ENCODE measurements at places on chromosomes 11 and 22.

DNA sequence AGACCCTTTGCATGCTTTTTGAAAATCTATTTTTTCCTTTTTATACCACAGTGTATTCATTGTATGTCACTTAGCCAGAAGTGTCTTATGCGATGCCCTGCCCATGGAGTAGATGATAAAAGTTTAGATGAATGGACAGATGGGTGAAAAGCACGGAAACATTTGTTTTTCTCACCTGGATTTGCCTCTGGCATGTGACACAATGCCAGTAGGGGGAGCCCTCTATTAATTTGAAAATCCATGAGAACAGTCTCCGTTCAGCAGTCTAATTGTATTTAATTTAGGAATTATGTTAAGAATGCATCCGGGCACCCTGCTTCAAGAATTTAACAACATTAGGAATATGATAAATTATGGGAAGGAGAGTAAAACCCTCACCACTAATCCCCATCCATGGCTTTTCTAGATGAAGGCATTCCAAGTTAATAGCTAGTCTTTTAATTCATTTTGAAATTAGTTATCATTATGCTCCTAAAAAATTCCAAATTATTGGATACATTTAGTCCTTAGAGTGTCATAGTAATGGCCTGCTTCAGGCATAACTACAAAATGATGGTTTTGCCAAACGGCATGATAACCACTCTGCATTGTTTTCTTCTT, 55.3 kb upstream of the ALKBH3 start:
- DNase-seq, result no peak

DNA sequence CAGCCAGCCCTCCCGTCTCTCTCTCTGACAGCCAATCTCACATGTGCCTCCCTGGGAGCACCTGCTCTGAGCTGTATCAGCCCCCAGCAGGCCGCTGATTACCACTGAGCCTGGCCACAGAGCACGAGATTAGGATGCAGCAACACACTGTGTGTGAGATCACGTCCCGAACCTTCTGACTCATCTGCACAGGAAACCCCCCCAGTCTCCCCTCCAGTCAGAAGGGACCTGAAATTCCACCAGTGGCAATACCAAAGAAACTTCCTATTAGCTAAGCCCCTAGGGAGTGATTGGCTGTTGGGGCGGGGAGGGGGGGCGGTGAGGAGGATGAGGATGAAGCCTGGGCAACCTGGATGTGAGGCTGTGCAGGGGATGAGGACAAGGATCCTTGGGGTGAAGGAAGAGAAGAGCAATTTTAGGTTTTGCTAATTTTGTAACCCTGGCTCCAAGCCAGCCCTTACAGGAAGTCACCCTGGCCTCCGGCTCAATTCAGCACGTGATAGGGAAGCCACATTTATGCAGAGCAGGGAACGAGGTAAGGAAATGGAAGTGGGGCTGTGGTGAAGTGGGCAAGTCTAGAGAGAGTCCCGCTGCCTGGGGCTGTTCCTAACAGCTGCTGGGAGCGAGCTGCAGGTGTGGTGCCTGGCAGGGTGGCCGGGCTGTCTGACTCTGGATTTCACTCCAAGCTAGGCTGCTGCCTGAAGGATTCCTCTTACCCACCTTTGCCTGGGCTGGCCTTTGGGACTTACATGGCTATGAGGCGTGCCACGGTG, 1.9 kb downstream of the SLC43A3 start:
- DNase-seq, result peak; percentile 97

GRCh38 chr11:12216671-12217374, 106.4 kb downstream of the MICAL2 start:
- DNase-seq, result no peak

DNA sequence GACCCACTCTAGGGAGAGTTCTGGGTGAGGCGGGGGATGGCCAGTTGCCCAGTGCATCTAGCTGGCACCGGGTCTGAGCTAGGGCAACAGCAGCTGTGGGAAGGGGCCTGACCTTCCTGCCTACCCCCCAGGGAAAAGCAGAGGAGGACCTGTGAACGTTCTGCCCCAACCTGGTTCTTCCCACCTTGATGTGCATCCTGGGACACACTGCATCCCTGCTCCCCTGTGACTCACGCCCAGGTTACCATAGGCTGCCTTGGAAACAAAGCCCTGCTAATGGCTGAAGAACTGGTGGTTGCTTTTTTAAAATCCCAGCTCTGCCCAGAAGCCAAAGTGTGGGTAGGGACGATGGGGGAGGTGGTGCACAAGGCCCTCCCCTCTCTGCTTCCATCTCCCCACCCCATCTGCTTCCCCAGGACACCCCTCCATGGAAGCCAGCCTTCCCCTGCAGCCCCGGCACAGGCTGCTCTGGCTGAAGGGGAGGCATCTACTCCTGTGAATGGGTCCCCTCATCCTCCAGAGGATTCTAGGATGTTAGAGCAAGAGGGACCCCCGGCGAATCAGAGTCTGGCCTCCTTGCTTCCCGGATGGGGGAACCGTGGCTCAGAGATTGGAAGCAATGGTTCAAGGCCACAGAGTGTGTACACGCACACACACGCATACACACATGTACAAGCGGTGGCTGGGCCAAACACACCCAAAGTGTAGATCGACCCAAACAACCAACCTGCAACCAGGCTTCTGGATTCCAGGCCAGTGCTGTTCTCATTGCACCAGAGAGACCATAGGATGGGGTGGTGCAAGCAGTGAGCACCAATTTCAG, 7.6 kb upstream of the C11orf96 start:
- no peak for DNase-seq

DNA sequence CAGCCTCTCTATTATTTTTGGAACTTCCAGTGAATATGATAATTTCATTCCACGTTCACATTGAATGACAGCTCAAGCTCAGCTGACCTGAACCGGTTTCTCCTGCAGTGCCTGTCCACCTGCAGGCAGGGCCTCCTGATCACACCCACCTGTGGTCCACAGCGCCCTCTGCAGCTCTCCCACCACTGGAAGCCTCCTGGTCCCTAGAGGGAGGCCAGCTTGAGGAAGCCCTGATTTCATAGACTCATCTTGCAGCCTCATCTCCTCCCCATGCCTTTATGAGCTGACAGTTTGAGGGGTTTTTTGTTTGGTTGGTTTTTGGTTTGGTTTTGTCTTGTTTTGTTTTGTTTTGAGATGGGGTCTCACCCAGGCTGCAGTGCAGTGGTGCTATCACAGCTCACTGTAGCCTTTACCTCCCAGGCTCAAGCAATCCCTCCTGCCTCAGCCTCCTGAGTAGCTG, 29.9 kb upstream of the MALAT1 start:
- peak; percentile 90 for DNase-seq

- no peak for DNase-seq
Observed at GRCh38 chr22:24435861-24436371, 8.5 kb downstream of the ADORA2A start.

- no peak for DNase-seq
Observed at GRCh38 chr11:32427935-32428664, 7.2 kb downstream of the WT1 start.

GRCh38 chr11:29634244-29634643, 382.6 kb downstream of the KCNA4 start:
- DNase-seq, result no peak

DNA sequence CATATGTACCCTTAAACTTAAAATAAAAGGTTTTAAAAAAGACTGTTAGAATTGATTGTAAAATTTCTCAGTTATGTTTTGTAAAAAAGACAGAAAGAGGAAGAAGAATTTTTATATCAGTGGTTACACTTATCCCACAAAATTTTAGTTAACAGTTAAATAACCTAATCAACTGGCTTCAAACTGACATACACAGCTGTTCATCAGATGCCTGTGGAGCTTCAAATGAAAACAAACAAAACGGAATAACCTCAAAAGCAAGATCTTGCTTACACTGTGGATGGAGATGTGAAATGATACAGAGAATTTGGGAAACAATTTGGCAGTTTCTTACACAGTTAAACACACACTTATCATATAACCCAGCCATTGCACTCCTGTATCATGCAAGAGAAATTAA, 521.0 kb downstream of the ETS1 start:
- no peak for DNase-seq

DNA sequence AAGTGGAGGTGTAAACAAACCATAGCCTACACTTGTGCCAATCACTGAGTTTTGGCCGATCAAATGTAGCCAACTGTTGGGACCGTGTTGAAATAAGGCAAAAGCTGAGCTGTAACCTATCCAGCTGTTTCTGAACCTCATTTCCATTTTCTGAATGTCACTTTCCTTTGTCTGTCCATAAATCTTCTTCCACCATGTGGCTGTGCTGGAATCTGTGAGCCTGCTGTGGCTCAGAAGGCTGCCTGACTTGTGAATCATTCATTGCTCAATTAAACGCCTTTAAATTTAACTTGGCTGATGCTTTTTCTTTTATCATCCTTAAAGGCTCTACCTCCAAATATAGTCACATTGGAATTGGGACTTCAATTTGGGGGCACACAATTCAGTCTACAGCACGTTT, 203.1 kb upstream of the MPPED2 start:
- no peak for DNase-seq

GRCh38 chr22:23207729-23208393, 27.6 kb downstream of the BCR start:
- no peak for DNase-seq

GRCh38 chr22:37187552-37187890, 526 bp downstream of the C1QTNF6 start:
- DNase-seq, result no peak

DNA sequence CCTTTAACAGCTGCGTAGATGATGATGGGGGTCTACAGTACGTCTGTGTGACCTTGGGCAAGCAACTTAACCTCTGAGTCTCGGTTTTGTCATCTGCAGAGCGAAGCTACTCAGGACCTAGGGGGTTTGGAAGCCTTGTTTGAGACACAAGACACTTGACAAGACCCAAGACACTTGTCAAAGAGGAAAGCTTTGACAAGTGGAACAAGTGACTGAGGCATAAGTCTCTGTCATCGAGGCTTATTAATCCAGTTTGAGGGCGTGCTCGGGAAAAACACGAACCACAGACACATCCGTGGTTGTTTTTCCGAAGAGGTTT, 732 bp upstream of the PC start:
- DNase-seq, result no peak

- no peak for DNase-seq
Observed at GRCh38 chr22:35596821-35597220, 20.3 kb downstream of the MB start.

DNA sequence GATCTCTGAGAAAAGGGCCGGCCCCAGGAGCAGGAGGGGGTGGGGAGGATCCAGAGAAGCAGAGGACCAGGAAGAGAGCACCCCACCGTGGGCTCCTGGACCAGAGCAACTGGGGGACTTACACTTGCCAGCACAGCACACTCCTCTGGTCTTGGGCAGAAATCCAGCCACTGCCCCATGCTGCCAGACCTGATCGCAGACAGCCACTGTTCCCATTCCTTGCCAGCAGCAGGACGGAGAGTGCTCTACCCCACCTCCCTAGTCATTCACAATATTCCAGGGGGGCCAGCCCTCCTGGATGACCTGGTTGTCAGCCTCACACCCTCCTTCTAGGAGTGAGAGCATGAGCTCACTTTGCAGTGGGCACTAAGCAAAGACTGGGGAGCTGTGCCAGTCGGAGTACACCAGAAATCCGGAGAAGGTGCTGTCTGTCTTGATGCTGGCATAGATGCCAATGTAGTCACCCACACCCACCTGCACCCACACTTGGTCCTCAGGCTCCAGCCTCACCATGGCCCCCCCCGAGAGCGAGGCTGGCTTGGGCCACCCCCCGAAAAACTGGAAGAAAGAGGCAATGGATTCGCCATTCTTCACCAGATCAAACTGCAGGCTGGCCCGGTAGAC, 1.6 kb downstream of the C1QTNF5 start:
- DNase-seq, result no peak

- no peak for DNase-seq
Observed at GRCh38 chr22:17047656-17048055, 37.1 kb upstream of the IL17RA start.

GRCh38 chr11:106917973-106918372, 100.3 kb downstream of the GUCY1A2 start:
- DNase-seq, result no peak

- no peak for DNase-seq
Observed at GRCh38 chr22:44032126-44032730, 8.1 kb downstream of the PARVB start.

DNA sequence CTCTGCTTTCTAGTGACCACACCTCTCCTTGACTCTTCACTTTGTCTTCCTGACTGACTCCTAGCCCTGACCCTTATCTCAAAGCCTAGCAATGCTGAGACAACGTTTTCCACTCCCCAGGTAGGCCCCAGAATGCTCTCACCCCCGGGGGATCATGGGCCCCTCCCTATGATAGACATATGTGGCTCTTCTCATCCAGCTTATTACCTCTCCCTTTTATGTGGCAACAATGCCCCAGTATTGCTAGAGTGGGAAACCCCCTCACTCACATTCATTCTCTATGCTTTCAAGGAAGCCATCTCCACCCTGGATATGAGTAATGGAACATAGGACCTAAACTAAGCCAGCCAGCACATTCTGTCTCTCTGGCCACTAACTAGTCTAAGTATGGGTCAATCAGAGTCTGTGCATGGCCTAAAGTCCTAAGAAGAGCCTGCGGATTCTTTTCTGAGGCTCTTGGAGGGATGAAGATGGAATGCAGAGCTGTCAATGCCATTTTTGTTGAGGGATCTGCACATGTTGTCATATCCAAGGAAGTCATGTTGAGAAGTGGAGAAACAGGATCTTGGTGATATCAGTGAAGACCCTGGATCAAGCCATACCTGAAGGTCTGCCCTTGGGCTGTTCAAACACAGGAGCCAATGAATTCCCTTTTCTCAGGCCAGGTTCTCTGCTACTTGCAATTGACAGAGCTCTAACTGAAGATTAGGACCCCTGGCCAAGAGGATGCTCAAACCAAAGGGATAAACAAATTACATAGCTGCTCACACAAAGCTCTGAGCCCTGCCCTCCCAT, 79.8 kb upstream of the GRK3 start:
- peak; percentile 63 for DNase-seq

DNA sequence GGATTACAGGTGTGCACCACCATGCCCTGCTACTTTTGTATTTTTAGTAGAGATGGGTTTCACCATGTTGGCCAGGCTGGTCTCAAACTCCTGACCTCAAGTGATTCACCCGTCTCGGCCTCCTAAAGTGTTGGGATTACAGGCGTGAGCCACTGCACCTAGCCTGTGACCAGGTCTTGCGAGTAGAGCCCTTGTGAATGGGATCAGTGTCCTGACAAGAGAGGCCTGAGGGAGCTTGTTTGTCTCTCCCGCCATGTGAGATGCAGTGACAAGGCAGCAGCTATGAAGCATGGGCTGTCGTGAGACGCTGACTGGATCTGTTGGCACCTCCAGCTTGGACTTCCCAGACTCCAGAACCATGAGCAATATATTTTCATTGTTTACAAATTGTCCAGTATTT, 69.3 kb downstream of the LRRC32 start:
- DNase-seq, result peak; percentile 5

GRCh38 chr22:22843848-22844247, 43.8 kb upstream of the IGLL5 start:
- no peak for DNase-seq
